ENCODE measurements at places on chromosomes 3 and 15.

- DNase-seq = no peak
Measured at GRCh38 chr3:194996746-194997145, 274.2 kb downstream of the XXYLT1 start.

DNA sequence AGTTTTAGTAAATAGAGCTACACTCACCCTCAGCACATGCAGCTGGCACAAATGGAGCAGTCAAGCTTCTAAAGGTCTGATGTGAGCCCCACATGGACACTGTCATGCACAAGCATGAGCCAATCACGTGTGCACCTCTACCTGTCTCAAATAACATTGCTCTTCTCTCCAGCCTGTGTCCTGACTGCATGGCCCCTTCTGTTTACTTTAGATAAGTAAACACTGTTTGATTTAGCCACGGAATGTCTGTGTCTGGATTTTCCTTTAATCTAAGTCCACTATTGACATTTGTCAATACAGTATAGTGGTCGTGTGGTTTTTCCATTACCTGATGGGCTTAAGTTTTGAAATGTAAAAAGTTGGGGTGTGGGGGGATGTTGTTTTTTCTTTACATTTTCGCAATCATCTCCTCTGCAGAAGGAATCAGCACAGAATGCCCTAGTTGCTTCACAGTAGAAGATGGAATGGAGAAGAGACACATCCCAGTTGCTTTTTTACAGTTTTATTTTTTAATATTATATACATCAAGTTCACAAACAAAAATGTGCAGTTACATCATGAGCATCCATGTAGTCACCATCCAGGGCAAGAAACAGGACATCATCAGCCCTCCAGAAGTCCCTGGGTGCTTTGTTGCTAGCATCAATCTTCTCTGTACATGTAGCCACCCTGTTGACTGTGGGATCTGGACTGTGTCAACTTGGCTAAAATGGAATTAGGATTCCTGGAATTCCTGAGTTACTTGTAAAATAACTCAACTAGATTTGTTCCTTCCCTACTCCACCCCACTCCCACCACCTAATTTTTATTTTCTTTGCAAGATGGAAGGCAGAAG is 146.1 kb downstream of the UACA start:
- no peak for DNase-seq

DNA sequence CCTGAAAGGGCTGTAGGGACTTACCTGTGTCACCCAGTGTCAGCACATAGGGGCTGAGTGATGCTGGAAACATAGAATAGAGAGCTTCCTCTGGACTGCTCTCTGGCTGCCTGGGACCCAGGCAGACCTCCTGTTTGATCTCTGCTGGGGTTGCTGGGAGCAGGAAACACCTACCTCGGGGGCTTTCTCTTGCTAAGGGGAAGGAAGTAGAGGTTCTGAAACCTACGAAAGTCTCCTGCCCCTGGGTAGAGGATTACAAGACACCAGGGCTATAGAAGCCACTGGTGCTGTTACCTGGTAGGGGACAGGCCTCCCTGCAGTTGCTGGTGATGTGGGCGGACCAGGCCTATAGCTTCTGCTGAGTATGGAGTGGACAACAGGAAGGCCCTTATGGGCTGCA is 81.7 kb downstream of the DHX30 start:
- DNase-seq = no peak

DNA sequence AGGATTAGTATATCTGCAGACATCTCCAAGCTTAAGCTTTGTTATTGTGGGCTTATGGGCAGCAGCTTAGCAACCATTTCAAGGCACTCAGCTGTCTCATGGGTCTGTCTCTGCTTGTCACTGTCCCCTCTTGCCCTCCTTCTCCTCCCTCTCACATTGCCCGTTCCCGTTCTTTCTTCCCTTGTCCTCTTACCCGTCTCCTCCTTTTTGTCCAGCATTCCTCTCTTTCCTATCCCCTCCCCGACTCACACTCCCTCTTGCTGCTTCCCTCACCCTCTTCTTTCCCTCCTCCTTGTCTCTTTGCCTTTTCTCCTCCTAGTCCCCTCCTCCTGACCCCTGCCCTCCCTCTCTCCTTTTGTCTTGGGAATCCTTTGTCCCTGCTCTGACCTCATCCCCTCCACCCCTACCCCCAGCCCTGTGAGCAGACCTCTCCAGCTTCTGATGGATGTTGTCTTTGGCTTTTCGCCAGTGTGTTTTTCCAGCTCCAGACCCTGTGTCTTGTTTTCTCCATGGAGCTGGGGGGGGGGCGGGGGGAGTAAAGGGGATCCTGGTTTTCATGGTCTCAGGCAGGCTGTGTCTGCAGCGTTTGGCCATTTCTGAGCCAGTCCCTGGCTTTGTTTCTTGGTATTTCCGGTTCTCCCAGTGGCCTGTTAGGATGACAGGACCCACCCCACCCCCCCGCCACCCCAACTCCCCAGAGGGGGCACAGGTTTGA is 47.9 kb upstream of the TRAK1 start:
- DNase-seq = no peak

DNA sequence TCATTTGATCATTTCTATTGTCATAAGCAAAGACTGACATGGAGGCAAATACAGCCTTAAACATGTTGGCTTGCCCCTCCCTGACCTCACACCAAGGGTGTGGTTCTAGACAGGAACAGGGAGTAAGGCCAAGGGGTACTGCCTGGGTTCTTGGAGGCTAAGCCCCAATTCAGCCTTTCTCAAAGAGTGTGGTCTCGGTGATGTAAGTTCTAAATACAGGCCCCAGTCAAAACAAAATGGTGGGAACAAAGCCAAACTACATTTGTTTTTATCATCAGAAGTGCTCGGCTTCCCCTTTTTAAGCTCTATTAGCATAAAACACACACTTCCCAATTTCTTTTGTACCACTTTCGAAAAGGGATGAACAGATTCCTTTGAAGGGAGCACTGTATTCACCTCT is 129.5 kb downstream of the ATP8B4 start:
- DNase-seq = no peak

DNA sequence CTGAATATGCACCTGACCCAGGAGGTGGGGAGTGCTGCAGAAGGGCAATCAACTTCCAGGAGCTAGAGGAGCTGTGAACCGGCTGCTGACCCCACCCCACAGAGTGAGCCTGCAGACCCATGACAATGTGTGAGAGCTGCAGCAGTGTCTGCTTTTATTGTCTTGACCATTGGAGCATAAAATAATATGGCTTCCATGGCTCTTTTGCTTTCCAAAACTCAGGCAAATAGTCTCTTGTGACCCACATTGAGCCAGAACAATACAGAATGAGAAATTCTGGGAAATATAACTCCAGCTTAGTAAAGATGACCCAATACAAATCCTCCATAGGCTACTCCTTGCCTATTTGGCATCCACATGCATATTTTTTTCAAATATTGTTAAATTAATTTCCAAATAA is 309.6 kb downstream of the PYDC2 start:
- no peak for DNase-seq

GRCh38 chr3:114093596-114093995 is 37.1 kb downstream of the QTRT2 start:
- DNase-seq = no peak

DNA sequence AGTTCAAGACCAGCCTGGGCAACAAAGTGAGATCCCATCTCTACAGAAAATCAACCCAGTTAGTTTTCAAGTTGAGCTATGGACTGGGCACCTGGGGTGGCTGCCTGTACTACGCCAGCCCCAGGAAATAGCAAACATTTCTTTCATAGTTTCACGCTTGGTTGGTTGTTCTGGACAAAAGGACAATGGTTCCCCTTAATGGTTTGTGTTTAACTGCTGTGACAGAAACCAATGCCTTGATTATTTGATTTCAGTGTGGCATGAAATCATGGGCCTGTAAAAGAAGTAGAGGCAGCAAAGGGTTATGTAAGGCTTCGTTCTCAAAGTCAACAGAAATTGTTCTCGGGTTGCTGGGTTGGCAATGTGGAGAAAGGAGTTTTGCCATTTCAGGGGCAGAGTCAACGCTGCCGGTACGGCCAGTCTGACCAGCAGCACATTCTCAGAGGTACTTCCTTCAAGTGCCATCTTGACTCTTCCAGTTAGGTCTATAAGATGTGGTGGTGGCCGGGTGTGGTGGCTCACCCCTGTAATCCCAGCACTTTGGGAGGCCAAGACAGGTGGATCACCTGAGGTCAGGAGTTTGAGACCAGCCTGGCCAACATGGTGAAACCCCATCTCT is 12.7 kb downstream of the LCMT2 start:
- no peak for DNase-seq

DNA sequence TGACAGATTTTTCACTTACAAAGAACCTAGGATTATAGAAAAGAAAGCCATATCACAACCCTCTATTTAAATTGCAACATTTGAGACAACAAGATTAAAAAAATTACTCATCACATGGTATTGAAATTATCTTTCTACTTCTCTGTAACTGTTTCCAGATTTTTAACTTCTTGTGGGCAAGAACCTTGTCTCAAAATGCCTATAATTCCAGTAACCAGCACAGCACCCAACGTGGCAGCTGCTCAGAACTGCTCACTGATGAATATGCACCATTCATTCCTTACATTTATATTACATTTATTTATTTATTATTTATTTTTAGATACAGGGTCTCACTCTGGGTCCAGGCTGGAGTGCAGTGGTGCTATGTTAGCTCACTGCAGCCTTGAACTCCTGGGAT is 216.1 kb downstream of the THRB start:
- no peak for DNase-seq

- no peak for DNase-seq
Measured at GRCh38 chr3:85603378-85603777, 644.6 kb downstream of the CADM2 start.

GRCh38 chr3:196208942-196209695 is 2.1 kb downstream of the ZDHHC19 start:
- DNase-seq = no peak

DNA sequence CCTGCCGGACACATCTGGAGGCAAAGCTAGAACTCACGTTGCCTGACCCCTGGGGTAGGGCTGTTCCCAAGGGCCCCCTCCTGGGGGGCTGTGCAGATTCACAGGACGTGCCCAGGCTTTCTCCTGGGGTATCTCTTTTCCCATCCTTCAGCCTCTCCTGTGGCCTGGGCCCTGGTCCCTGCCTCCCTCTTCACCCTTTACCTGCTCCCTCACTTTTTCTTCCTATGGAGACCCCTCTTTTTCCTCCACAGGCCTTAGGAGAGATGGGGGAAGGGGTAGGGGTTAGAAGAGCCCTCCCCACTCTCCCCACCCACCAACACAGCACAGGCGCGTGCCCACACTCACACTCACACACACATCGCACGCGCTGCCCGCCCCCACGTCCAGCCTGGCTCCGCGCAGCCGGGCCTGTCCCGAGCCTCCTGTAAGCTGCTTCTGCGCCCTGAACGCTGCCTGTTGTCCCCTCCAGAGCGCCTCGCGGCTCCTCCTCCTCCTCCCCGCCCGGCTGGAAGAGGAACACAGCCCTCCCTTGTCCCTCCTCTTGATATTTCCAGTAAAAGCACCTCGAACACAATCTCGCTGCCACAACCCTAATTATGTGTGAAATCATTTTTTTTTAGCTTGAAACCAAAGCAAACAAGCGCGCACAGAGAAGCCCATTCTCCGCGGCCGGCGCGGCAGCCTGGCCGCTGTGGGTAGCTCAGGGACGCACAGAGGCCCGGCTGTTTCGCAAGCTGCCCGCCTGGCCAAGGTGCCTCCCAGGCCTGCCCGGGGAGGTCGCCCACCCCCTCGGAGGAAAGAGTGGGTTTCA is 33.9 kb upstream of the ACAN start:
- no peak for DNase-seq

DNA sequence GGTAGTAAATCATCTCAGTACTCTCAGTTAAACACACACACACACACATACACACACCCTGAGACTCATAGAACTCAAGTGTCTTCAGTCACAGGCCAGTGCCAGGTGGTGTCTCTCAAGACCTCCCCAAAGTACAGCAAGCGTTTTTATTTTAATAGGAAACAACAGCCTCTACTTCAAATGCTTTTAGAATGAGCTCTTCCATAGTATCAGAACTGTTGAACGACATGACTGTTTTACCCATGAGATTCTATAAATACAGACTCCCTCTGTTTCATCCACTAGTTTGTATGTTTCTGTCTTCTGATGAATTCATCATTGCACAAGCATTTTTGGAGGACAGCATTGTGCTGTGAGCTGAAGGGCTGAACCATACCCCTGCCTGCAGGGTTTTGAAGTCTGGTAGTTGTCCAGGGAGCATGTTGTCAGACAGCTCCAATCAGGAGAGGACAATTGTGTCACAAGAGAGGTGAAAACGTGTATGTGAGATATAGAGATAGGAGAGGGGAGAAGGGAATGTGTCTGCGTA is 201.0 kb upstream of the BCL6 start:
- no peak for DNase-seq

DNA sequence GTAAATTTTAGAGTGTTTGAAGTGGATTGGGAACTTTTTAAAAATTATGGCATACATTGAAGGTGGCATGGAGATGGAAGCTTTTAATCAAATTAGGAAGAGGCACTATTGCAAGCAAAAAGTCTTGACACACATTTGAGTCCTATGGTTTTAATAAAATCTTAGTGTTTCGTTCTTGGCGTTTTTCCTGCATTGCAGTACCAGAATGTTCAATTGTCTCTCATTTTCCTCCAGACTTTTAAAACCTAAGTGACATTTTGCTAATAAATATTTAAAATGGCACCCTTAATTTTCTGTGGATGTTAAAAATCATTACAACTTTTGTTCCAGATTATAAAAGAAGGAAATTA is 2.2 kb downstream of the TGFBR2 start:
- no peak for DNase-seq

- DNase-seq = no peak
Measured at GRCh38 chr15:81229586-81229985, 32.9 kb downstream of the IL16 start.

GRCh38 chr3:45126730-45127129 is 19.4 kb downstream of the CDCP1 start:
- no peak for DNase-seq

GRCh38 chr3:126390751-126391150 is 4.0 kb upstream of the CFAP100 start:
- DNase-seq = no peak

GRCh38 chr3:67094167-67094566 is 96.1 kb downstream of the KBTBD8 start:
- DNase-seq = no peak

- no peak for DNase-seq
Measured at GRCh38 chr3:48135552-48136495, 52.4 kb downstream of the CDC25A start.

DNA sequence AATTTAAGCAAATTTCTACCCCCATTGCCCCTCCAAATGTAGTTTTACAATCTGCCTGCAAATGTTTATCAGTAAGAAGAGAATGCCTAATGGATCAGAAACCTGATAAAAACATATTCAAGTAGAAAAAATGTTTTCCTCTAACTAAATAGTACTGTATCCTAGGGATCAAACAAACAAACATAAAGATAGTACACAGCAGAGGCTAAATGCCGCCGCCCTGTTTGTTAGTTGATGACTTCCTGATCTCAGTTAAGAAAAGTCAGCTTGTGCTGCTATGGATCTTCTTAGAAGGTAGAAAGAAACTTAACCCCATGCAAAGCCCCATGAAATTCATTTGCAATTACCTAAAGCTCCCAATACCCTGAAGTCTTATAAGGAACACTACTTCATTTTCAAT is 387.3 kb upstream of the THBS1 start:
- DNase-seq = no peak

Data from T follicular helper cell (primary cell).